Uterus (tissue), 4 donors: ENCODE measurements at places on chromosomes 7 and 10.
A peak's percentile ranks its signal among the peaks of the same experiment; 100 is the strongest.

DNA sequence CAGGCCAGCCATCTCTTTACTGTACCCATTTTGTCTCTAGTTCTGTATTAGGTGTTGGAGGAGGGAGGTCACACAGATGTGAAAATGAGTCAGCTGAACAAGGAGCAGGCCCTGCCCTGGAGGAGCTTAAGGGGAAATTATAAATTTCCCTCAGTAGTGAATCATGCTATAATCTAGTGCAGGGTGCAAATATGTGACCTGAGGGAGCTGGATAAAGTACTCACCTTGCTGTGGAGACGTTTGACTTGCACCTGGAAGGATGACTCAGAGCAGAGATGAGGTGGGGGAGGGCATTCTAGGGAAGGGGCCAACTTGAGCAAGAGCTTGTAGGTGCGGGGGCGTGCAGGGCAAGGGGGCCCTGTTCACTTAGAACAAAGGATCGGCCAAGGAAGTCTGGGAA is 610.6 kb downstream of the SDK1 start:
- DNase-seq, result no peak

GRCh38 chr7:99926321-99926720 is 3.1 kb downstream of the GJC3 start:
- DNase-seq, result no peak

GRCh38 chr10:7389346-7389745 is 21.5 kb downstream of the SFMBT2 start:
- no peak for DNase-seq

DNA sequence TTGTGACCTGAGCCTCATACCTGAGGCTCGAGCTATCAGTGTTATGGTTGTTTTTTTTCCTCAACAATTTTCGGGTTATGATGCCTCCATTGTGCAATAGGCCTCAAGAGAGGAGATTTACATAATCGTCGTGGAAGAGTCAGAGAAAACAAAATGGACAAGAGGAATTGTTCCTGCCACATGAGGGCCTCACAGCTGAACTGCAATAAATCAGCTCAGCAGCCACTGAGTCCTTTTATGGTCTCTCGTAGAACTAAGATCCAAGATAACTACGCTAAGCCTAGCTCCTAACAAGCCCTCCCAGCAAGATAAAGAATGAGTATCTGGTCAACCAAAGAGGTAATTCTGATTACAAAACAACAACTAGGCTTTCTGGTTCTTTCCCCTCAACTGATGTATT is 336.8 kb downstream of the WDR11 start:
- no peak for DNase-seq

GRCh38 chr10:117441812-117442443 is 66.7 kb upstream of the PDZD8 start:
- DNase-seq, result no peak

DNA sequence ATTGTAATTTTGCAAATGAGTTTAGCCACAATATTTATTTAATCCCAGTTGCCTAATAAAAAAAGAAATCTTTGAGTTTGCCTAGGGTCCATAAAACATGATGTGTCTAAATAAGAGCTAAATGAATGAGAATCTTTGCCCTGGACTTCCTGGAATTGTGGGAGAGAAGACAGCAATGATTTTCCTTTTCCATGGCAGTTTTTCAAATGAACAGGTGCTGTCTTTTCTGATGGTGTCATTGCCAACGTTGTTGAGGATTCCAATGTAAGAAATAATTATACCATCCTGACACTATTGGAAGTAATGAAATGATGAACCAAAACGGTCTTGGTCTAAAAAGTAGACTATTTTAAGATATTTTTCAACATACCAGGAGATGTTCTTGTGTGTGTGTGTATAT is 984.7 kb upstream of the CELF2 start:
- no peak for DNase-seq

DNA sequence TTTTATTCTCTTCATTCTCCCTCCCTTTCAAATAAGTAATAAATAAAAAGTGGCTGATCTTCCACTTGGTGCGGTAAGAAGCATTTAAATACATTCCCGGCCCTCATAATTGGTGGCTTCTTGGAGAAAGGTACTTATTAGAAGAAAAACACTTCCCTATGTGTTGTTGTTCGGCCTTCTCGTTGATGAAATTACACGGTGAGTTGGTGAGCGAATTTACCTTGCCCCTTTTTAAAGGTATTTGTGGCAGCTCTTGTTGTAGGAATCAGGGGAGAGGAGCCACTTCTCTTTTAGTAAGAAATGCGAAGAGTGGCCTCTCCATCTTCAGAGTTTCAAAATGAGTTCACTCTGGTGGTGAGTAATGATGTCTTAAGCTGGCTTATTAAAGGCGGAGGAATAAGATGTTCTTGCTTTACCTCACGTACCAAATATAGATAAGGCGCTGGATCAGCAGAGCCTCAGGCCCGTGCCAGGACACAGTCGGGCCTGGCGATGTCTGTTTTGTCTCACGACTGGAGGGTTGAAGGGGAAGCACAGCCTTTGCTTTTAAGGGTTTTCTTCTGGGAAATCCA is 135.9 kb downstream of the CUX1 start:
- peak; percentile 90 for DNase-seq

DNA sequence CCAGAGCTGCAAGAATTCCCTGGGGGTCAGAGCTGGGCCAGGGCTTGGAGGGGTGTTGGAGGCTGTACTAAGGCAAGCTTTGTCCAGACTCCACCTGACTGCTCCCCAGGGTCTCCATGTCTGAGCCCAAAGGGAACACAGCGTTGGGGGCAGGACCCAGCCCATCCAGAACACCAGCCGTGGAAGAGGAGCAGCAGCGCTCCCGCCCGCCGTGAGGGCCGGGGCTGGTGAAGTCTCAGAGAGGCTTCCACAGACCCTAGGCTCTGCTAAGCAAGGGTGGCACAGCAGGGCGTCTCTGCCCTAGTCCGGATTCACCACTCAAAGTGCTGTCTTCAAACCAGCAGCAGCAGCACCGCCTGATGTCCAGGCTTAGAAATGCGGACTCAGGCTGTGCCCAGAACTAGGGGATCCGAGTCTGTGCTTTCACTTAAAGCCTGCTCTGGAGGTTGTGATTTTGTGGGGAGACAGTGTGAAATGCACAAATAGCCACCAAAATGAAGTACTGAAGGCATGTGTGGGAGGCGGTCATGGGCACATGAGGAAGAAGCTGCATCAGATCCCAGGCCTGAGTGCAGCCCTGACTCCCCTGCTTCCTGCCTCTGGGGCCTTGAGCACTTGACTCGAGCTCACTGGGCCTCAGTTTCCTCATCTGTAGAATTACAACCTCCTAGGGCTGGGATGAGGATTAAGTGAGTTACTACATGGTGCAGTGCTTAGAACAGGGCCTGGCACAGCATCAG is 16.6 kb upstream of the AQP1 start:
- DNase-seq, result no peak

DNA sequence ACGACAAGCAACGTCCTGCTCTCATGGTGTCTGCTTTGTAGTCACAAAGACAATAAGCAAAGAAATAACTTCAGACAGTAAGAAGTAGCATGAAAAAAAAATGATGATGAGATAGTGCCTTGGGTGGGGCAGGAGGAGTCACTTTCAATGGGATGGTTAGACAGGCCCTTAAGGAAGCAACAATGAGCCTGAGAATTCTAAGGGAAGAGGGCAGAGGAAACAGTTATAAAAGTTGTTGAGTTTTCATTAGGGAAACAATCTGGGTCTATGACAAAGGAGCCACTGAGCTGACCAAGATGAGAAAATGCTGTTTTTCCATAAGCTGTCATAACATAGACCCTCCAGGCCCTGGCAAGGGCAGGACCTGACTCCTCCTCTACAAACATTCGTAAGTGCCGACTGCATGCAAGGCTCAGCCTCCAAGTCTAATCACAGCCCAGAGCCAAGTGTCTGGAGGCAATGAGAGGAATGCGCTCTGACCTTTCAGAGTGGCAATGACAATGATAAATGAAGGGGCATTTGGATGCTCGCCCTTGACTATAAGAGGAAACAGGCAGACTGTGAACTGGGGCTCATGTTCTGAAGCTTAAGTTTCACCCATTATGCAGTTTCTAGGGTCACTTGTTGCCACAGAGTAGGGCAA is 43.7 kb downstream of the PPP1R3C start:
- DNase-seq, result peak; percentile 43

GRCh38 chr10:35331894-35332640 is 4.2 kb upstream of the CCNY start:
- no peak for DNase-seq

DNA sequence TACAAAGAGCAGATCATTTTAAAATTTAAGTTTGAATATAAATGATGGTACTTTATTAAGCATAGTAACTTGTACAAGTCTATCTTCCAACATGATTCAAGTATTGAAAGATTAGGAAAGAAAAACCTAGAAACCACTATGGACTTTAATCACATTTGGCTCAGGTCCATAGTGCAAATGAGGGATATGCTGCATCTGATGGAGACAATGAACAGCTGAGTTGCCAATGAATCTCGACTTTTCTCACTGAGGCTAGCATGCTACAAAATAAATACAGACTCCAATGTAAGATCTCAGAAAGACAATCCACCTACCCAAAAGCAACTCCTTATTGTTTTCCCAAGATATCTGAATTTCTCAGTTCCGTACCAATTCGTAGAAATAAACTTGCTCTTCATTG is 89.8 kb downstream of the SEMA3A start:
- no peak for DNase-seq

DNA sequence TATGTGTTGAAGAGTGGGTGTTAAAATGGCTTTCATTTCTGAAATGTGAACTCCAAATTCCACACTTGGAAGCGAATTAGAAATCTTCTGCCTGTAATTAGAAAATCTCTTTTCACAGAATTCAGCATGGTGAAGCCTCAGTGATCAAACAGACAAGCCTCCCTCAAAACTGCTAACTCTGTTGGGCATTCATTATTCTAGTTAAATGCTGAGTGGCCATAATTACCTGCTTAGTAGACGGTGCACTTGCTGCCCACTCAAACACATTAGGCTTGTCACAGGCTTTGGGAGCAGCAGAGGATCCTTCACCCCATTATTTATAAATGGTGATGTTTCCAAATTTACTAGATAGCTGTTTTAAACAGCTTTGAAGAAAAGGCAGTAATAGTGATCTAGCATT is 177.2 kb upstream of the PCLO start:
- DNase-seq, result no peak

DNA sequence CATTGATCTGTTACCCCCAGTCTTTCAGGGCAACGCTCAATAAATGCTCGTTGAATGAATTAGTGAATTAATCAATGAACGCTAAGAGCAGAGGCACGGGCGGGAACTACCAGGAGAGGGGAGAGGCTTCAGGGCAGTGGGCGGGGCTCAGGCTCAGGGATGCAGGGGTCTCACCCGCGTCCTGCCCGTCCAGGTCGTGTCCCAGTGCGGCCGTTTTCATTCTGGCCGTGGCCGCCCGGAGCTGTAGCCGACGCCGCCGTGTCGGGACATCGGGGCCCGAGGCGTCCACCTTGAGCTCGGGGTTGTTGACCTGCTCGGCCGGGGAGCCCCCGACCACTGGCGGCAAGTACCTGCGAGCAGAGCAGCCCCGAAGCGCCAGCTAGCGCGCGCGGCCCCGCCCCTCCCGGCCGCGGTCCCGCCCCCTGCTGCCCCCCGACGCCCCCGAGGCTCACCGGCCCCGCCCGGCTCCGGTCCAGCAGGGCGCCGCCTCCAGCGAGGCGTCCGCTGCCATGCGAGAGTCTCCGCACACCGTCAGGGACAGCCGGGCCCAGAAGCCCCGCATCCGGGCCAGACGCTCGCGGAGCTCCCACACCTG is 2.8 kb upstream of the GAL3ST4 start:
- no peak for DNase-seq

- no peak for DNase-seq
Observed at GRCh38 chr10:19874791-19875190, 58.6 kb downstream of the PLXDC2 start.

- DNase-seq, result peak; percentile 75
Observed at GRCh38 chr7:25545124-25546008, 317.1 kb upstream of the NPVF start.

GRCh38 chr7:43679210-43680068 is 49.9 kb downstream of the COA1 start:
- DNase-seq, result no peak

DNA sequence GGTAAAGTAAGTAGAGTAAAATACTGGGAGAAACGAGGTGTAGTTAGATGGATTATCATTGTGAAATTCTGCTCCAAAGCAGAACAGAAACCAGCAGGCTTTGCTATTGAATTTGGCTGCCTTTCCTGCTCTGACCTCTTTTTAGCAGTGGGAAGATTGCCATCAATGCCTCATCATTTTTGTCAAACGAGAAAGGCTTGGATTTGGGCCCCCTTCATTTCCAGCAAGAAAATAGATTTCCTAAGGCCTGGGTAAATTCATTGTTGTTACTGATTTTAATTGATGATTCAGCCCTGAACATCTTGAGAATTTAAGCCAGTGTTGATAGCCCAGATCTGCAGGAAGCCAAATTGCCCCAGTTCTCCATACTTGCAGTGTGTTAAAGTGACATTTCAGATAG is 35.2 kb upstream of the ASAH2 start:
- no peak for DNase-seq

DNA sequence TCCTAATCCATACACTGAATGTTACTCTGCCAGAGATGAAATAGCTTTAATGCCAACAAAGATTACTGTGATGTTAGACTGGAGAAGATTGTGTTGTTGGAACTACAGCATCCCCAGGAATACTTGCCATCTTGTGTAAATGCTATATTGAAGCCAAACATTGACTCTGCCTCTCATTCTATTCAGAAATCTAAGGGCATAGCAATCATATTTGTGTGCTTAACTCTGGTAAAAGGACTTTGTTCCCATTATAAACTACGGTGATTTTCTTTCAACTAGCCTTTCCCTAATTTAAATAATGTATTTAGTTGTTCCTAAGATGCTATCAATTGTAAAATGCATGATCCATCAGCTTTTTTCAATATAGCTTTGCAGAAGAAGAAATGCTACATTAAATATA is 498.4 kb upstream of the LRRN3 start:
- DNase-seq, result no peak

DNA sequence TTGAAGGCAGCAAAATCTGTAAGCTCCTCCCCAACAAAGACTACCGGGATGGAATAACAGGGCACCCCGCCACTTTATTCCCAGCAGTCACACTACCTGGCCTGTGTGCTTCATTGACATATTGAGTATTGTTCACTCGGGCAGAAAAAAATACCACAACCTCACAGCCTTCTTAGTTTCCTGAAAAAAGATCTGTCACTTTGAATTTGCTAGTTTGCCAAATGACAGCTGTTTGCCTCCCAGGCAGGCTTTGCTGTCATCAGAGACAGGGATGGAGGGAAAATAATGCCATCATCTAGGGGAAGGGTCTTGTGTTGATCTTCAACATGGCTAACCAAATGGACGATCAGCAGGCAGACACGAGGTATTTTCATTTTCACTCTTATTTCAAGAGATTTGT is 26.9 kb downstream of the BMPER start:
- DNase-seq, result no peak

DNA sequence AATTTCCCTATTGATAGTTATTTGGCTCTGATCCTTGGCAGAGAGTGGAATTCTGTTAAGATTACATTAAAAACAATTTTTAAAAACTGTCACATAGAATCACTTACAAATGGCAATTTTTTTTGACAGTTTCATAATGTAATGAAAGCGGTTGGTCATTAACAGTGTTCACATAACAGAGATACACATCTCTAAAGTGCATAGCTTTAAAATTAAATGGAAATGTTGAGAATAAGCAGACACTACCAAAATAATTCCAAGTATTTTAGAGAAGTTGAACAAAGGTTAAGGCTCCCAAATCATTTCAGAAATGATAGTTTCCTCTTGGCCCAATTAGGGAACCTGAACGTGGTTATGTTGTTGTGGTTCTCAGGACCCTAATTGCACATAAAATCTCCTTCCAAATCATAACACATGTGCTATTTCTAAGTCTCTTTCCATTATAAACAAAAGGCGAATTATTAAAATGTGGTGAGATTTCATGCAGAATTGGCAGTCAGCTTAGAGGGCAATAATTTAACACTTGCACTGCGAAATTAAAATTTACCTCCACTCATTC is 528.9 kb upstream of the FZD8 start:
- no peak for DNase-seq
